ENCODE measurements at places on chromosomes 4 and X. TPM values are rescaled to one million over a fixed set of nuclear protein-coding genes. Genes with fewer than 3 reads are reported as not detected.

The MAGEA9B gene
- not detected for polyA plus RNA-seq

The OFD1 gene
- polyA plus RNA-seq, result 71.2 TPM

DNA sequence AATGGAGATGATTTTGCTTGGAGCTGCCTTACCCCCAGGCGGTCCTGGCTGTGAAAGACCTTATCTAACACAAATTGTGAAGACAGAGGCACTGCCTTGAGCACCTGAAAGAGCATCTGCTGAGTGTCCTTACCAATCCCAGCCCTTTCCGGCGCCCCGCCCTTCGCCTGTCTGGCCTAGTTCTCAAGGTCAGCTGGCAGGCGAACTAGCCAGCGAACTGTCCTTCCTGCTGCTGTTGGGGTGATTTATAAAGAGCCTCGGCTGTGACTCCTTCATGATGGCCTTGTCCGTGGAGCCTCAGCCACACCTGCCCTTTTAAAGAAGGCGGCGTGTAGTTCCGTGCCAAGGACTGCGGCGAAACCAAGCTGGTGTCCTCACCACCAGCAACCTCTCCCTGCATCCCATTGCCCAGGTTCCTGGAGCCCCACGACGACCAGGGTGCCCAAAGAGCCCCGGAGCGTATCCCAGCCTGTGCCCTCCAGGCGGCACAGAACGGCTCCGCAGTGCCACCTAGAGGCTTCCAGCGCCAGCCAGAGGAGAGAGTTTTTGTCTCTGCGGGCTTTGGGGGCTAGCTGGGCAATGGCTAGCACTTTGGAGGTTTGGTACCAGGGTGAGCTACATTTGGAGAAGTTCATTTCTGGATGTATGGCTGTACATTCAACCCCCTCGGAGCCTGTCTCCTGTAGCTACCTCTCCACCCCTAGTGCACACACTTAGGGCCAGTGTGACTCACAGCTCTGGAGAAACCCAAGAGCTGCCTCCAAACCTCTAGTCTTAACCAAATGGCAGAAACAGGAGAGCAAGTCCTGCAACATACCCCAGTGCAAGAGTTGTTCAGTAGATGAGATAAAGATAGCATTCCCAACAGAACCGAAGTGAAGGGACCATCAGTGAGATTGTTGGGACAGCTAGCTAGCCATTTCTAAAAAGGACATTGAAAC, 36.8 kb upstream of the VMA21 start:
- no peak for DNase-seq

DNA sequence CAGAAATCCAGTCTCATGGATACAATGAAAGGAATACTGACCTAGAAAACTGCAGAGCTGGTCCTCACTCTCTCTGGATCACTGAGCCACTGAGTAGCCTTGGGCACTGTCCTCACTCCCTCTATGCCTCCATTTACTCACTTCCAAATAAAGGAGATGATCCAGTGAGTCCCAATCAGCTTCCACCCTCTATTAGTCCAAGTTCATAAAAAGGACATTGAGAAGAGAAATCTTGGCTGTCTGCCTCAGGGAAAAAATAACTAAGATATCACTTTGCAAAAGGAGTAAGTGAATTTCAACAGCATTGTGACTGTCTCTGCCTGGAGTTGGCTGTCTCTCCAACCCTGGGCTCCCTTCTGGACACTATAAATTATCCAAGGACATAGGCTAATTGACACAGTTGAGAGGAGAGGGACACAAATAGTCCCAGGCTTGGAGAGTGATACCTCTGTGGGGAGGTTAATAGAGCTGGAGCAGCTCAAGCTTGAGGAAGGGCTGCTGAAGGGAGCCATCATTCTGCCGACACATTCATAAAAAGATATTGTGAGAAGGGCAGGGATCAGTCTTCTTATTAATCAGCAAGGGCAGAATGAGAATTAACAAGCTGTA, 572.3 kb downstream of the RAB28 start:
- DNase-seq, result no peak

DNA sequence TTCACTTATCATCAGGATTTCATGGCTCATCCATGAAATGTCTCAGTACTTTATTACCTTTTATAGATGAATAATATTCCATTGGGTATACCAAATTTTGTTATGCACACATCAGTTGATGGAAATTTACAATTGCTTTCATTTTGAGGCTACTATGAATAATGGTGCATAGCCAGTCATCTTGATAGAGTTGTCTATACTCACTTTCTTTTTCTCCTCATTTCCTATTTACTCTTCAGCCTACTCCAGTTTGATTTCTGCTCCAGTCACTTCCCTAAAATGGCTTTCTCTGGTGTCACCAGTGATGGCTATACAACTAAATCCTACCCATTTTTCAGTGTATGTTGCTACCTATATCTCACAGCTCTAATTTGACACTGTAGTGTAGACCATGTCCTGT, 743.5 kb upstream of the MAGEB2 start:
- no peak for DNase-seq

GRCh38 chr4:6888506-6889071, 21.0 kb upstream of the TBC1D14 start:
- no peak for DNase-seq

DNA sequence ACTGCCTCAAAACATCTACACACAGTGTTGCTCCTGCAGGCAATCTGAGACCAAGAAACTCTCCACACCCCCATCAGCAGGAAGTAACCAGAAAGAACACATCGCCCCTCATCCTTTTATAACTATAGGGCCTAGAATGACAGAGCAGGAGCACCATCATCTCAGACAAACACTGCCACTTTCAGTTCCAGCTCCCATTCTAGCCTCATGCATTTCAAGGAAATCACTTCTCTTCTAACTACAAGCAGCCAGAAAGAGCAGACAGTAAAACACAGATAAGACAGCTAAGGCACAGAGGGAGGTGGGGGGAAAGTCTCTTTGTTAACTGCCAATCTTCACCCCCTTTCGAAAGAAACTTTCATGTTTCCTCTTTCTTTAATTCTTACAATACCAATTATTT, 102.6 kb upstream of the TENT5D start:
- no peak for DNase-seq

DNA sequence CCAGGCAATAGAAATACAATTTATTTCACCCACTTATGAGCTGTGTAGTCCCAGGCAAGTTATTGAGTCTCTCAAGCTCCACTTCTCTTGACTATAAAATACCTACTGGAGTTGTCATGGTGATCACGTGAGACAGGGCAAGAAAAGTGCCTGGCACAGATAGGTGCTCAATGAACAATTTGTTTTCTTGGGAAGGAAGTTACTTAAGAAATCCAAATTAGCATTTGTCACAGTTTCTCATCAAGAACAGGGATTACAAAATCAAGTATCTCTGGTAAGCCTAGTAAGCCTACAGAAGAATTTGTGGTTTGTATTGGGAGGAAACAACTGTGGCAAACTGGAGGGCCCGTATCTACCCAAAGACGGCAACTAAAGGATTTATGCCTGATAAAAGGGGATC, 37.5 kb upstream of the RASGEF1B start:
- DNase-seq, result no peak

- DNase-seq, result no peak
These were observed 95.4 kb downstream of the NAF1 start for GRCh38 chr4:163071308-163071707.

DNA sequence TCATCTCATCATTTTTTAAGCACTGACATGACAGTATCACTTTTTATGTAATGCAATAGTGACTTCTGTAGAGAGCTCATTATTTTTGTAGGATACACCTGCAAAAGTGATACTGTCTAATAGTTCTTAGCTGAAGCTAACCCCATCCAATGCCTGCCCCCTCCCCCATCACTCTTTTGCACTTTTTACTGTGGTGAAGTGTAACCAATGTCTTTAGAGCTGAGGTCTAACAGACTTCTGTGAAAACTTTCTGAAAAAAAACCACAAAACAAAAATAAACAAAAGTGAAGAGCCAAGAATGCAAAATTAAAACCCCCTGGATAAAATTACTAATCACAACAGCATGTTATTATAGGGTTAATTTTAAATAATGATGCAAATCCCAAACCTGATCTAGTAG, 301.1 kb downstream of the ANK2 start:
- DNase-seq, result no peak
